Placental epithelial cell (primary cell): ENCODE measurements at places on chromosomes 11 and 22. TPM values are rescaled to one million over a fixed set of nuclear protein-coding genes. Genes with fewer than 3 reads are reported as not detected.

The POTEH gene
- total RNA-seq, result not detected in 2 replicates

The MUC15 gene
- 0.33 and 0.39 TPM in 2 replicates for total RNA-seq

The APOL1 gene
- under 0.01 and 0.39 TPM in 2 replicates for total RNA-seq

The HMGXB4 gene
- 15.0 and 16.5 TPM in 2 replicates for total RNA-seq

The POU2AF2 gene
- not detected in 2 replicates for total RNA-seq

The GRIK4 gene
- not detected in 2 replicates for total RNA-seq

The CST6 gene
- total RNA-seq, result 39.3 and 66.6 TPM in 2 replicates

The DGCR2 gene
- 85.2 and 133 TPM in 2 replicates for total RNA-seq

The SMDT1 gene
- 3.9 and 4.2 TPM in 2 replicates for total RNA-seq

The SMC1B gene
- under 0.01 TPM in 1 of 2 replicates, not detected in the other for total RNA-seq

The IFITM10 gene
- 0.79 TPM in 1 of 2 replicates, not detected in the other for total RNA-seq

The MIF gene
- total RNA-seq, result 210 and 316 TPM in 2 replicates

The DDX25 gene
- total RNA-seq, result 0.79 TPM in 1 of 2 replicates, not detected in the other

The KCTD14 gene
- 5.5 and 7.9 TPM in 2 replicates for total RNA-seq

The SERPING1 gene
- 0.65 and 13.7 TPM in 2 replicates for total RNA-seq

The APOA1 gene
- 0.39 TPM in 1 of 2 replicates, not detected in the other for total RNA-seq

The HEPHL1 gene
- under 0.01 and 0.11 TPM in 2 replicates for total RNA-seq

The GLYAT gene
- 0.65 TPM in 1 of 2 replicates, not detected in the other for total RNA-seq

The P2RX6 gene
- not detected in 2 replicates for total RNA-seq

The ROBO4 gene
- total RNA-seq, result under 0.01 and 0.65 TPM in 2 replicates

The C11orf52 gene
- total RNA-seq, result 2.7 and 8.1 TPM in 2 replicates

The OTUB1 gene
- total RNA-seq, result 33.8 and 51.9 TPM in 2 replicates

The CSNK2A3 gene
- 0.98 and 1.2 TPM in 2 replicates for total RNA-seq

The ZNF214 gene
- 1.7 and 4.3 TPM in 2 replicates for total RNA-seq

The TMEM121B gene
- under 0.01 TPM in 1 of 2 replicates, not detected in the other for total RNA-seq

The RAPSN gene
- total RNA-seq, result 0.79 and 1.6 TPM in 2 replicates

The APOBEC3B gene
- total RNA-seq, result 1.2 and 1.6 TPM in 2 replicates

The RNASEH2C gene
- total RNA-seq, result 24.7 and 37.1 TPM in 2 replicates

The MUC5AC gene
- under 0.01 TPM in 1 of 2 replicates, not detected in the other for total RNA-seq

The CD6 gene
- total RNA-seq, result 0.65 TPM in 1 of 2 replicates, not detected in the other

The SLC3A2 gene
- 83.6 and 208 TPM in 2 replicates for total RNA-seq

The C11orf68 gene
- 24.3 and 35.7 TPM in 2 replicates for total RNA-seq
